ENCODE measurements at places on chromosomes 5 and 9.

DNA sequence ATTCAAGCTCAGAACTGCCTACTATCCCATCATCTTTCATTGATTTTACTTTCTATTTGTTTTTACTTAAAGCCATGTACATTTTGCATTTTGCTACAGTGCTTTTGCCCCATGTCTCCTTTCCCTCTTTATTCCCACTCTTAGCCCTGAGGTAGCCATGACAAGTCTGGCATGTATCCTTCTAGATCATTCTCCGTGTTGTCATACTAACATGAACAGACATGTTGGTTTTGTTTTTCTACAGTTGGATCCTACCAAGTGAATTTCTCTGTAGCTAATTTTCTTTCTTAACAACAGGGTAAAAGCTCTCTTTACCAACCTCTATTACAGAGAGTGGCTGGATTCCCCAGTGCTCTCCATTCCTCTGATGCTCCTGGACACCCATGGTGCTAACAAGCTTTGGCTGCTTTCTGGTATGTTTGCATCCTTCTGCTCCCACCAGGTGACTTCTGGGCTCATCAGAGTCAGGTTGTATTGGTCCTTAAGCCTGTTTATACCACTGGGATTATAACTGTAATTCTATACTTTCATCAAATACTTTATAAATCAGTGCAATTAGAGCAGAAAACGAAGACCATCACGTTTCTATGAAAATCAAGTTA, 38.8 kb upstream of the BOD1 start:
- no peak for DNase-seq

DNA sequence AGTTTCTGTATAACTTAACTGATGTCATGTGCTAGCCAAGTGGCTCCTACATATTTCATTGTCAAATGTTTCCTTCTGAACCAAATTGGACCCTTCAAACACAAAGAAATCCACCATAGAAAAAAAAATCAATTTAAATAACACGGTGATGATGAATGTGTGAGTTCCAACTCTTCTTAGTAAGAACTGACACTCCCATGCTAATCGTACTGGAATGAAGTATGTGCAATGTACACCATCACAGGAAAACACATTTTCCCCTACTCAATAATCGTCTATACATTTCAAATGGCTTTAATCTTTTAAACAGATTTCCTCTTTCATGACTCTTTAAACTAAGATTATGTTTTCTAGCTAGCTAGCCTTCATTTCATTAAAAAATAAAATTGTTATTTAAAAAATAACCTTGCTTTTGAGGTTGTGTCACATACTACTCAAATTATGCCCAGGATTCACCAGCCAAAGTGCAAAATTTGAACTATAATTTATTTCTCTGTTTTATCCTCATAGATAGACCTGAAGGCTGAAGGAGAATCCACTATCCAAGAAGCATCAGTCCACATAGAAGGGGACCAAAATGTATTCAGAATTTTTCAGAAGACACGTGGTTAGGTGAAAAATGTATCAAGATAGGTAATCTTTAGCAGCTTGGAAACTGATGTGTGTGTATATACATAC, 131.0 kb upstream of the ITGA1 start:
- no peak for DNase-seq

GRCh38 chr5:56549096-56549886, 266.1 kb upstream of the MAP3K1 start:
- no peak for DNase-seq

DNA sequence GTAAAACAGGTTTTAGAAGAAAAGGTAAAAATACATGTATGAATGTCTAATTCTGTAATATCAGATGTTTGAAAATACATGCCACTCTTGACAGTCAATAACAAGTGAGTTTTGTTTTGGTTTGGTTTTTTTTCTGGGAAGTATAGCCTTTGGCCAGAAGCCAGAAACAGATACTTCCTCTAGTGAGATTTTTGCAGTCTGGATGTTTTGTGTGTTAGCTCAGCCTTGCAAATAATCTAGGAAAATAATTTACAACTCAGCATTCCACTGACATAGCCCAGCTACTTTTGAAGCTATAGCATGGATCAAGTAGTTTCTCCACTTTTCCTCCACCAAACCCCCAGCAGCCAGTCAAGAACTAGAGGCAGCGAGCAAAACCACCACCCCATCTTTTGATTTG, 56.7 kb downstream of the SLC1A1 start:
- no peak for DNase-seq

DNA sequence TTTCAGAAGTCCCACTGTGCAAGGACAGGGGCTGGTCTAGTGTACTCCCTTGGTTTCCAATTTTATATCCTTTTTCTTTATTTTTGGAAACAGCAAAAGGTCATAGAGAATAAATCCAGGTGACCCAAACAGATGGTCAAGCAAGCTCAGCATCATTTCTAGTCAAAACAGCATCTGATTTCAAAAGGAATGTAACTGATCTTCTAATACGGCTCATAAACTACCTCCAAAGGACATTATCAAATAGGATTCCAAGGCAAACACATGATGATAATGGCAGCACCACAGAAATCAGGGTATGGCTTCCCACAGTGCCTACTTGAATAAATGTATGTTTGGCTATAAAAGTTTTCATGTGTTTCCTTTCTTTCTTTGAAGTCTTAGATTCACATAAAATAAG, 57.1 kb downstream of the SUSD1 start:
- DNase-seq, result no peak

GRCh38 chr5:83244516-83244915, 167.2 kb downstream of the XRCC4 start:
- DNase-seq, result no peak

DNA sequence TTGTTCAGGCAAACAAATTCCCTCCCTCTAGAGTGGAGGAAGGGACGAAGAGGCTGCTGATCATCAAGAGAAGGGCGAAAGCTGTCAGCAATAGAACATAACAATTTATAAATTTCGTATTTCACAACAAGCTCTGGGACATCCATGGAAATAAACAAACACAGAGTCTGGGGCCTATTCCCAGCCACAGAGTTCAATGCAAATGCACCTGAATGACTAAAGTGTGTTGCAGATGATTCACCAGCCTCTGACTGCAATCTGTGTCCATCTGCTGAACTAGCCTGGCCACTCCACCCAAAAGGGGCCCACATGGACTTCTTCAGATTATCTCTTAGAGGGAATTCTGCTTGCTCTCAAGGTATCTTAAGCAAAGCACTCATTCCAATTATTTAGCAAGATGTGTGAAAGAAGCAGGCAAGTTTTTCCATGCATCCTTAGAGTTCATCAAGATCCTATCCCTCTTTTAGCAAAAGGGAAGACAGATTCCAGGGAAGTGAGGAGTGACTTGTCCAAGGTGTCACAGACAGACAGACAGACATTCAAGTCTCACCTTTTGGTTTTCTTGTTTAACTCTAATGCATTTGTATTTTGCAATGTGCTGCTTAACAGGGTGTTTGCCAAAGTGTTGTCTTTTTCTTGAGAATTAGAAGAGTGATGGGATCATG, 307.8 kb upstream of the PAPPA start:
- DNase-seq, result no peak

DNA sequence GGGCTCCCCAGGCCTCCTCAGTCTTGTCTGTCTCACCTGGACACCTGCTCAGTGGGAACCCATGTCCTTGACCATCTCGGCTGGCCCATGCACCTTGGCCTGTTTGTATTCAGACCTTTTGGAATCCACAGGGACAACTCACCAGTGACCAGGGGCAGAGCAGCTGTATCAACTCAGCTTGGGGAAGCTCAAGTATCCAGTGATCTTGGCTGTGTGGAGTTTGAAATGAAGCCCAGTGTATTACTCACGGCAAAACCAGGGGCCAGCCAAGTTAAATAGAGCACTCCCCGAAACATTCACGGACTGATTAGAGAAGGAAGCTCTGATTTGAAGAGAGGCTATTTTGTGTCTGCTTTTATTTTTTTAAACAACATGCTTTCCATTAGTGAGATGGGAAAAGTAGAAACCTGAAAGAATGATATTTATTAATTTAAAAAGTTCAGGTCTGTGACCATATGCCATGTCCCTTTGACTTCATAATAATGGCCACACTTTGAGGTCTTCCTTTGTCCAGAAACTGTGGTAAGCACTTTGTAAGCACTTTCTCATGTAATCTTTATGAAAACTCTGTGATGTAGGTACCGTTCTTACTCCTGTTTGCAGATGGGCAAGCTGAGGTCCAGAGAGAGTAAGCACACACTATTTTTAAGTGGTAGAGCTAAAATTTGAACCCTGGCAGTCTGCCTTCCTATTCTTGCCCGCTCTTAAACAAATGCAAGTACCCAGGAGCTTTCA, 656.5 kb downstream of the BNC2 start:
- DNase-seq, result no peak

GRCh38 chr5:50958852-50959457, 292.5 kb downstream of the PARP8 start:
- peak; percentile 20 for DNase-seq

DNA sequence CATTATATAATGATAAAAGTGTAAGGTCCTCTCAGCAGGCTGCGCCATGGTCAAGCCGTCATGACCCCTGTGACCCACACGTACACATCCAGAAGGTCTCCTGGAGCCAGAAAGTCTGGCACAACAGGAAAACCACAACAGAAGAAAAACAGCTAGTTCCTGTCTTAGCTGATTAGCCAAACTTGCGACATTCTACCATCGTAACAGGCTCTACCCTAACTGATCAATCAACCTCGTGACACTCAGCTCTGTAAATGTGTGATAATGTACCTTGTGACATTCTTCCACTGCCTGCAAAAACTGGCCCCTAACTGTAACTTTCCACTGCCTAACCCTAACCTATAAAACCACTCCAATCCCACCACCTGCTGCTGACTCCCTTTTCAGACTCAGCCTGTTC, 316.4 kb upstream of the TUSC1 start:
- DNase-seq, result no peak

- DNase-seq, result no peak
Measured at GRCh38 chr5:132774406-132774805, 2.6 kb downstream of the SEPTIN8 start.

GRCh38 chr5:34905564-34905963, 9.7 kb downstream of the RAD1 start:
- no peak for DNase-seq

DNA sequence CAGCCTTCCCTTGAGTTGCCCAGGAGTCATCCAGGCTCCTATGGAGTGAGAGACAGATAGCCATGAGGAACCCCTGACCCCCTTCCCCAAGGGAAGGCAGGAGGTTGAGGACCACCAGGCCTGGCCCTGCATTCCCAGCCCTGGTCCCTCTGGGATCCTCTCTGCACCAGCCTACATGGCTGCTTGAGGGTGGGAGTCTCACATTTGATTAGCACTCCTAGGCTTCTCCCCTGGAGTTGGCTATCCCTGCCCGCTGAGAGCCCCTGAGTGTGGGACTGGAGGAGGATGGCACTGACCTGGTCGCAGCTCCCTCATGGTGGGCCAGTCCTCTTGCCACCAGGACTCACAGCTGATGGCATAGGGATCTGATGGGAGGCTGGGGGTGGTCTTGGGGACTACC, 46.7 kb downstream of the SAR1B start:
- DNase-seq, result no peak

- no peak for DNase-seq
Measured at GRCh38 chr5:99814321-99815063, 720.7 kb upstream of the FAM174A start.

DNA sequence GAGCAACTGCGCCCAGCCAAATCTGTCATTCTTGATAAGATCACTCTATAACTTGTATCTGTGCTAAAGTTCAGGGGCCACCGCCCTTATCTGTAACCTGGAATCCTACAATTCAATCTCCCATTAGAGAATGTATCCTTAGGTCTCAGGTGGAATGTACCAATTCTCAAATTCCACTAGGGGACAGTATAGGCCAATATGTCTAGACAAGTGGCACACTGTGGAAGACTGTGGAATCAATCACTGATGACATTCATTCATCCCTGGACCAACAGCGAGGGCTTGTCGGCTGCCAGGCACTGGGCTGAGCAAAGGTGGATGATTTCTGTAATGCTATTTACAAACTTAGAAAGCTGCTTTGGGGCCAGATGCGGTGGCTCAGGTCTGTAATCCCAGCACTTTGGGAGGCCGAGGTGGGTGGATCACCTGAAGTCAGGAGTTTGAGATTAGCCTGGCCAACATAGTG, 28.7 kb upstream of the MEGF9 start:
- DNase-seq, result peak; percentile 46

GRCh38 chr5:36496471-36496870, 109.9 kb upstream of the SLC1A3 start:
- no peak for DNase-seq

DNA sequence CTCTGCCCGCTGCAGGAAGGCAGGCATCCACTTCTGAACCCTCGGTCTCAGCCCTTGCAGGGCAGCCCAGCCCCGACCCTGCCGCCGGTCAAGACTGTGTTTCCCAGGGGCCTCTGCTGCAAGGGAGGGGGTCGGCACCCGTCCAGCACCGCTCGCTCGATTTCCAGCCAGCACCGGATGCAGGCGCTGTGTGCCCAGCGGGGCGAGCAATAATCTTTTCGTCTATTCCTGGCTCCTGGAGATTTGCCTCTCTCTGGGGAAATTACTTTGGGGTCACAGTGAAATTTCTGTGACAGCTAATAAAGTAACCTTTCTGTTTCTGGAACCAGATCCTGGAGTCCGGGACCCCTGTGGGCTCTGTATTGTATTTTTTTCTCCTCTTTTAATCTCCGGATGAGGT, 155.3 kb downstream of the COL23A1 start:
- no peak for DNase-seq

DNA sequence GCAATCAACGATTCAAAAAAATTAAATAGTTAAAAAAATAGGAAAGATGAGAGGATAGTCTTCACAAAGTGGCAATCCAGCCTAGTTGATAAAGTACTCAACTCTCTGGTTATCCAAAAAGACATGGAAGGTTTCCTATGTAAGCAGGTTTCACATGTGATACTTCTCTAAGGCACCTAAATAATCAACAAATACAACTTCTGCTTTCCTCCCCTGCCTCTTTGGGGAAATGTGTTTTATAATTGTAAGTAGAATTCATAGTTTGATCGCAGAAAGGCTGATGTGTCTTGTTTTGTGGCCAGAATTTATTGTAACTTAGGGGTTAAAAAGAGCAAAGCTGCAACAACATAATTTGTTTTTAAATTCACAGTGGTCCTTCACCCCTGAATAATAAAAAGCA, 855.5 kb upstream of the DMAC1 start:
- DNase-seq, result no peak

- no peak for DNase-seq
Measured at GRCh38 chr9:38278457-38278856, 114.0 kb upstream of the ALDH1B1 start.

DNA sequence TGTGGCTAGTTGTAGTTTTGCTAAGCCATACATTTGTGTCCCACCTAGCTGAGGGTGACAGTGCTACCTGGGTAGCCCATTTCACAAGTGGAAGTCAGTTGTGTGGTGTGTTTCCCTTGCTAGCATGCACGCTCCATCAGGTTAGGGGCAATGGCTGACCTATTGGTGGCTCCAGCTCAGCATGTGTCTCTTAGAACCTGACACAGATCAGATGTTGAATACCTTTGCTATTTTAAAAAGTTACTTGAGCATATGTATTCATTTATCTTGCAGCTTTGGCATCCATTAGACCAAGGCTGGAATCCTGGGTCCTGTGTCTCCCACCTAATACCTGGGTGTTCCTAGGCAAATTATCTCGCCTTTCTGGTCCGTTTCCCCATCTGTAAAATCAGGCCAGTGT, 44.8 kb downstream of the ZNF618 start:
- DNase-seq, result no peak

DNA sequence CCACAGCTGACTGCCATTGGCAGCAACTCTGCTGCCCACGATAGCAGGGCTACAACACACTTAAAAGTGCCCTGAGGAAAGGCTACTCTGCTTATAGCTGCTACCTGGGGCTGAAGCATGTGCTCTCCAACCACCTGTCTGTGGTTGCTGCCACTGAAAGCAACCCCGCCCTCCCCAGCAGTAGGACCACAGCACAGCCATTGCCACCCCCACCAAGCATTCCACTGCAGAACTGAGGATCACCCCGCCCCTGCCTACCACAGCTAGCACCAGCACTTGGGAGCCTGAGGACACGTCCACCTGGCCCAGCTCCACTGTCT, 85.8 kb downstream of the LPAR1 start:
- DNase-seq, result no peak

All from activated CD4-positive, alpha-beta T cell treated with anti-CD3 and anti-CD28 coated beads, Interleukin-2, amount 50 U/mL, for 16 hours (primary cell).